ENCODE measurements at places on chromosomes 3 and 15. TPM values are rescaled to one million over a fixed set of nuclear protein-coding genes. Genes with fewer than 3 reads are reported as not detected.

DNA sequence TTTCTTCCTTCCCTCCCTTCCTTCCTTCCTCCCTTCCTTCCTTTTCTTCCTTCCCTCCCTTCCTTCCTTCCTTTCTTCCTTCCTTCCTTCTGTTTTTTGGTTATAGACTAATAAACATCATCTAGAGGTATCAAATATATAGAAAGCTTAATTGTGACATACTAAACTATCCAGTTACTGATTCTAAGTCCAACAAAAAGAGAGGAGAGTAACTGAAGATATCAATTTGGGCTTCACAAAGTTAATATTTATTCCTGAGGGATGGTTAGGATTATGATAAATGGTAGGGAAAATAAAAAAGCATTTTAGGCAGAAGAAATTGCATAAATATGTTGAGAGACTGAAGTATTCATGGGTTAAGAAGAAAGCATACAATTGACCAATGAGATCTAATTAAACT is 7.8 kb upstream of the CLDN16 start:
- DNase-seq = no peak

DNA sequence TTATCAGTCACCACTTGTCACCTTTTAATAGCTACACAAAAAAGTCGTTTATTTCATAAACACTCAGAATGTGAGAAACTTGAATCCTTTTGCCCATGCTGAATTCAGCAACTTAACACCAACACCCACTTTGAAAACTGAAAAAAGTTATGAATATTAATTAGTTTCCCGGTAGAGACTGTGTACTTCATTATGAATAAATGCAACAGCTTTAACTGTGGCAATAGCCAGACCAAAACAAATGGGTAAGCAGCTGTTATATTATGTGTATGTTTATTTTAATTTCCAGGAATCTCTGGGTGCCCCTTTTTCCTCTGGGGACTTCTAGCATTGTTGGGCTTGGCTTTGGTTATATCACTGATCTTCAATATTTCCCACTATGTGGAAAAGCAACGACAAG is 7.8 kb downstream of the TRAT1 start:
- DNase-seq = no peak

GRCh38 chr3:181379278-181379677 is 332.4 kb upstream of the SOX2 start:
- DNase-seq = no peak

- no peak for DNase-seq
Observed at GRCh38 chr3:70726961-70727360, 414.5 kb upstream of the MDFIC2 start.

DNA sequence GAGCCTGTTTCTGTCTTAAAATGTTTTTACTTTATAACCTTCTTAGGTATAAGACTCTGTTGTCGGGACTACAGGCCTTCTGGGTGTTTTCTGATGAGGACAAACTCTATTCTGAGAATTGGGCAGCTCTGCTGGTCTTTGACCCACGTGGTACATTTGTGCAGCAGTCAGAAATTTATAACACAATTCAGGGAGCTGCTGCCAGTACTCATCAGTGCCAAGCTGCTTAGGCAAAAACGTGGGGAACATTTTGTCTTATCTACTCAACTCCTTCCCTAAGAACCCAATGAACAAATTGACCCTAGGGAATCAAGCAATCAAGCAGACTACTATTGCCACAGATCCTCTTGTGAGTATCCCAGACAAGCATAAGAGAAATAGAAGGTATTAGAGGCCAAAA is 180.7 kb upstream of the PDZRN3 start:
- DNase-seq = no peak

DNA sequence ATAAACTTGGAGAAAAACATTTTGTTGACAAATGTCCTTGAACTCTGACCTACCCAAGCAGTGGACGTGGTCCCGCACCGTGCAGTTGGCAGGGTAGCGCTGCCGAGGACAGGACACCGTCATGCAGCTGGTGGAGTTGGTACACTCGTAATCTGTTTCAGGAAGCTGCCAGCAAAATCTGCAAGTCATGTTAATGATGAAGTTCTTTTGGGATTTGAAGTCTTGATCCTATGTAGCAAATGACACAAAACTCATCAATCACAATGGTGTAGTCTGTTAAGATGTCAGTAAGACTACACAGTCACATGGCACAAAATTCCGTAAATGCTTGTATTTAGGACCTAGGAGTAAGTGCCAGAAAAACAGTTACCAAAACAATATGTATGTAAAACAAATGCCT is 5.5 kb downstream of the TM2D3 start:
- no peak for DNase-seq

The ISL2 gene
- total RNA-seq = not detected

The HACD3 gene
- 81.8 TPM for total RNA-seq
